IPS DF 19.7 (cell line): ENCODE measurements at places on chromosomes 6 and 20.

DNA sequence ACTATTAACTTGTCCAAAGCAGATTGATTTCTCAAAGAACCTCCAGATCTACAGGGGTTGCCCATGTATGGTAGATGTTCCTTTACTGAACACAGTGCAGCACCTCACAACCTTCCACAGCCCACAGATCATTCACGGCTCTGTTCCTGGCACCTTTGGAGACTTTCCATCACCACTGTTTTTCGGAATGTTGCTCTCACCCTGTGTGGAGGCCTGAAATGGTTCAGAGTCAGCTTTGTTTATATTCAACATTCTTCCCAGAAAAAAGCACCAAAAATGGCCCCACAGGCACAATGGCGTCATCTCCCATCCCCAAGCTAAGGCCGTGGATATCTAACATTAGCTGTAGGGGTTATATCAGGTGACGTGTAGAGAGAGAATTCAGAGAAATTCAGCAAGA lies 74.7 kb downstream of the DHX35 start:
- no peak for DNase-seq

DNA sequence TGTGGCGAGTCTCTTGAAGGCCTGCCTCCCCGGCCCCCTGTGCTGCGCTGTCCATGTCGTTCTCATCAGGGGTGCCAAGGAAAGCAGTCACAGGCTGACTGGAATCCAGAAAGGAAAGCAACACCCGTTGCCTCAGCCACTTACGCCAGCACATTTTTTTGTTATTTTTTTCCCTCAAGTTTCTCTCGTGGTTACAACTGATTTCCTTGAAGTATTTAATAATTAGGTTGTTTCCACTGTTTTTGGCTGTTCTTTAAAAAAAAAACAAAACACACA lies 17.9 kb upstream of the SLC22A1 start:
- DNase-seq = no peak

DNA sequence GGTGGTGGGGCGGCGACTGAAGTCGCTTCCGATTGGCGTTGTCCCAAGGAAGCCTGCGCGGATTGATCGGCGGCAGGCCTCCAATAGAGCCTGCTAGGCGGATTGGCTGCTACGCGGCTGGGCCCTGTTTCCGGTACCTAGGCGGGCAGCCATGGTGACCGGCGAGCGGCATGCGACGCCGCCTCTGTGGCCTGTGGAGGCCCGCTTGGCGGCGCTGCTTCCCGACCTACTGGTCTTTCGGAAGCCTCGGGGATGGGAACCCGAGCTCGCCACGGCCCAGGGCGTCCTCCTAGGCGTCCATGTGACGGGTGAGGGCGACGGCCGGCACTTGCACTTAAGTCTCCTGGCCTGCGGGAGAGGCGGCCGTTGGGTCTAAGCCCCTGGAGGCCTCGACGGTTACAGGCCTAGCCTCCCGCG lies 28.1 kb downstream of the NFYA start:
- DNase-seq = peak; percentile 86

DNA sequence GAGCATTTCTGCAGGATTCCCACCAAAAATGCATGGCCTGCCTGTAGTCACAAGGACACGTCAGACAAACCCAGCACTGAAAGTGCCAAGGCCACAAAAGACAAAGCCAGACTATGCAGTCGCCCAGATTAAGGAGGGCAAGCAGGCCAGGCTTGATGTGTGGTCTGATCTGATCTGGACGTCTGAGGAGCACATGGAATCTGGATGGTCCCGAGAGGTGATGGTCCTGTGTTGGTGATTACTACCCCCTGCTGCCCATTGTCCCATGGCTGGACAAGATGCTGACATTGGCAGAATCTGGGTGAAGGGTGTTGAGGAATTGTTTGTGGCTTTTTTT lies 17.1 kb downstream of the NPEPL1 start:
- no peak for DNase-seq

- no peak for DNase-seq
Measured at GRCh38 chr6:7215131-7215530, 97.9 kb downstream of the SSR1 start.

DNA sequence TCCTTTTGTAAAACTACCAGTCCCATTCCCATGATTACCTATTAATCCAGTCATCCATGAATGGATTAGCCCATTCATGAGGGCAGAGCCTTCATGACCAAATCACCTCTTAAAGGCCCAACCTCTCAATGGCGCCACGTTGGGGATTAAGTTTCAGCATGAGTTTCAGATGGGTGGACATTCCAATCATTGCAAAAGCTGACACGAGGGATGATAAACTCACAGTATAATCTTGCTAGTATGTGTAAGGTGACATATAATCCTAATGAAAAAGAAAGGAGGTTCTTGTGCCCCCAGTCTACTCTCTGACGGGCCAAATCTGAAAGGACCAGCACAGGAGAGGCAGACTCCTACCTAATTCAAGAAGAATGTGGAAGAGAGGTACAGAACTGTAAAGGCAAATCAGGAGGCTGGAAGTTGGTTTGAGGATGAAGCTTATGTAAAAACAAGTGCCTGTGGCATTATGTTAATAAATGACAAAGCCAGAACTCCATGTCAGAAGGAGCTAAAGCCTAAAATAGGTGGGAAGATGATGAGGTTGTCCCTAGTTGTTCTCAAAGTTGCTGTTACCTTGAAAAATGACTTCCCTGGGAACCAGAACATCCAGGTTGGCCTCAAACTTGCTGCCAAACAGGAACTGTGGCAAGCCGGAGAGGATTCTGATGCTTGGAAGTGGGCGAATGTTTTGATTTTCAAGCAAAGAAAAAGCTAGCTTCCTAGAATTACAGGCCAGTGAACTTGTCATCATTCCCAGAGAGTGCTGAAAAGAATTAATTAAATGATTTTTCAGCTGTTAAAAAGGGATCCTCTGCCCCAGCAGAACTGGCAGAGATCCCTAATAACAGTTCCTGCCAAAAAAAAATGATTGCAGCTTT lies 106.5 kb upstream of the TIAM2 start:
- no peak for DNase-seq

DNA sequence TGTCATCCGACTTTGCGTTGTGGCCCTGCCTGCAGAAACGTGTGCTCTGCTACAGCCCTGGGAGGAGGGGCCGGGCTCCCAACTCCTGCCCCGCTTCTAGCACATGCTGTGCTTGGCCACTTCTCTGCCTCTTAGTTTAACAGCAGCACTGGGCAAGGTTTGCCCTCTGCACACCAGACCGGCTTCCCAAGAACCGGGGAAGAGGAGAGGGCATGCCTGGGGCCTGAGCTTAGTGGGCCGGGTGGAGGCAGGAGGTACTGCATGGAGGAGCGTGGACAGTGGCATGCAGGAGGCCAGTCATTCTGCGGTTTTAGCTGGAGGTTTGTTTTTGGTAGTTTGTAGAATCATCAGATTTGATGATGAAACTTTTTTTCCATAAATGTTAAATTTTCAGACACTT lies 45.5 kb downstream of the CEP43 start:
- no peak for DNase-seq

DNA sequence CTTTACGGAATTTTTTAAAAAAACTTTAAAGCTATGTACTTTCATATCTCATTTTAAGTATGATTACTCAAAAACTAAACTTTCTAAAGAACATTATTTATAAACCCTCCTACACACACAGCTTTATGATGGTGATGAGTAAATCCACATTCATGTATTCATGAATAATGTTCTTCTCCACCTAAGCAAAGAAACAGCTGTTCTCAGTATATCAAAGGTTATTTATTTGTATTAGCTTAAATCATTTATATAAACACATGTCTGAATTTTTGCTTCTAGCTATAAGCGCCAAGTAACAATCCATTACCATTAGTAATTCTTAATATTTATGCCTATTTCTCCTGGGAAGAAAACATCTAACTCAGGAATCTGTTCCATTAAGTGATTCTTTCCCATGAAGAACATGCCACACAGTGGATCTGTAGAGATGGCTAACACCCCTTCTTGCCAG lies 63.3 kb downstream of the SMLR1 start:
- DNase-seq = no peak

- no peak for DNase-seq
Measured at GRCh38 chr6:136901212-136901784, 20.8 kb upstream of the SLC35D3 start.

GRCh38 chr6:24255676-24256075 lies 102.2 kb downstream of the DCDC2 start:
- DNase-seq = no peak

- no peak for DNase-seq
Measured at GRCh38 chr6:106114492-106114891, 28.4 kb downstream of the PRDM1 start.

- DNase-seq = no peak
Measured at GRCh38 chr6:118383924-118384323, 164.2 kb upstream of the PLN start.

DNA sequence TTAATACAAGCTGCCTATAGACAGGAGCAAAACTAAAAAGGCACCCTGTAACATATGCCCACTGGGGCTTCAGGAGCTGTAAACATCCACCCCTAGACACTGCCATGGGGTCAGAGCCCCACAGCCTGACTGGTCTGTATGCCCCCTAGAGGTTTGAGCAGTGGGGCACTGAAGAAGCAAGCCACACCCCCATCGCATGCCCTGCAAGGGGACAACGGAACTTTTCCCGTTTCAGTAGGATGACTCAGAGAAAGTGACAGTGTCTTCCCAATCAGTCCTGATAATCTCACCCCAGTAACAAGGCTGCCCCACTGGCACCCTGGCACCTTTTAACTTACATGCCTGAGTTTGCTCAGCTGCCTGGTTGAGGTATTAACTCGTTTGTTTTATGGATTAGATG lies 35.9 kb downstream of the BEND3 start:
- no peak for DNase-seq

- DNase-seq = no peak
Measured at GRCh38 chr20:55678126-55678525, 327.2 kb downstream of the CBLN4 start.

DNA sequence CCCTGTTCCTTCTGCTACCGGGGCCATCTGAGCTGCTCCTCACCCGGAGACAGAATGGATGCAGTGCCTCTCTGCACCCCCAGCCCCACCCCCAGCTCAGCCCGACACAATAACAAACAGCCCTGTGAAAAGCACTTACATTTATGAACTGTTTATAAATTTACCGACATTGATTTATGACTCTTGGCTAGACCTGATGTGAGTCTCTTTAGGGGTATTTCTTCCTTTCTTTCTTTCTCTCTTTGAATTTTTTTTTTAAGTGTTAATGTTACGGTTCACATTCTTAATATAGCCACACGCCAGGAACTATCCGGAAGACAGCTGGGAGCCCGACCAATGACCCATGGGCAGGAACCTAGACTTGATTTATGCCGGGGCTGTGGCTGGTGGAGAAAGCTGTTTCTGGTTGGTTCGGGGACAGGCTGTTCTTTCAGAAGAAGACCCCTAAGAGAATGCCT lies 266.3 kb downstream of the CDC5L start:
- no peak for DNase-seq

DNA sequence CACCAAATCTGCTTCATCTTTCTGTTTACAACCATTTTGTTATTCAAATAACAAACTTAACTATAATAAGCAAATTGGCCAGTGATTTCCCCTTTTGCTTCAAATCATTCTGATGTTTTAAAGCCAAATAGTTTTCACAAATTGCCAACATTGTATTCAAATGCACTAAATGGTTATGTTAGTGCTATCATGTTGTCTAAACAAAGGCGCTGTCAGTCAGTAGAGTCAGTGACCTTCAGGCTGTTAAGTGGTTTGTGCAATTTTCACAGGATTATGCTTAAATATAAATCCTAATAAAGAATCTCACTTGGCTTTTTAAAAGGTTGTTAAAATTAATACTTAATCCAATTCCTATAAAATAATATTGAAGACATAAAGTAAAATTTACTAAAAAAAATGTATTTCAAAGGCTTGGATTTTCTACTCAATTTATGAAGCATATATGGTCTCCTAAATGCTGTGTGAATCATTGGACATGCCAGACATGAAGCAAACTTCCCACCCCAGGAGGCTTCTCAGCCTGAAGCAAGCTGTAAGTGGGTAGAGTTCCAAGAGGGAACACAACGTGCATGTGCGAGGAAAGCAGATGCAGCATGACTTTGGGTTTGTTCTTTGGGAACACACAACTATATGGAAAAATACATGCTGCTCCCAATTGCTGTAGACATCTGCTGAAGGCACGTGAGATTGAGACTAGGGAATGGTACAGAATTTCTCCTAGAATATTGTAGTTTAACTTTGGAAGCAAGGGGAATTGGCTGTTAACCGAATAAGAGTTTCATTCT lies 54.9 kb downstream of the RSPO3 start:
- no peak for DNase-seq

DNA sequence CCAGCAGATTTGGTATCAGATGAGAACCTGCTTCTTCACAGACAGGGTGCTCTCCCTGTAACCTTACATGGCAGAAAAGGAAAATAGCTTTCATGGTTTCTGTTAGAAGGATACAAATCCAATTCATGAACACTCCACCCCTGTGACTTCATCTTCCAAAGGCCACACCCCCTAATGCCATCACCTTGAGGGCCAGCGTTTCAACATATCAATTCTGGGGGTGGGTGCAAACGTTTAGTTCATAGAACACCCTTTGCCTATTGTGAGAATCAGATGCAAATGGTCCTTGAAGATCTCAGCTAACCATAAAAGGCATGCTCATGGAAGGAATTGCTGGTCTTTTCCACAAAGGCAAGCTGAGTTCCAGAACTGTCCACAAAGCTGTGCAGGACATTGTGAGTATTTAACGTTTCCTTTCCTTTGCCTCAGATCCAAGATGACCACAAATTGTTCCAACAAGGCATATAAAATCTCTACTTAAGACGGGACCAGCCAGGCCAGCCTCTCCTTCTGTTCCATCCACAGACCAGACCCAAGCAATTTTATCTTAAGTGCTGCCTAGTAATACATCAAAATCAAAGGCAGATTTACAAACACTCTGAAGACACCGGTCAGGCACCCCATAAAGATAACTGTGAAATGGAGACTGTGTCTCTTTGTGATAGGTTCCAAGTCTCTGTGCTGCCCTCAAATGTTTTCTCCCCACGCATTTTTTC lies 34.7 kb upstream of the SSTR4 start:
- DNase-seq = no peak

DNA sequence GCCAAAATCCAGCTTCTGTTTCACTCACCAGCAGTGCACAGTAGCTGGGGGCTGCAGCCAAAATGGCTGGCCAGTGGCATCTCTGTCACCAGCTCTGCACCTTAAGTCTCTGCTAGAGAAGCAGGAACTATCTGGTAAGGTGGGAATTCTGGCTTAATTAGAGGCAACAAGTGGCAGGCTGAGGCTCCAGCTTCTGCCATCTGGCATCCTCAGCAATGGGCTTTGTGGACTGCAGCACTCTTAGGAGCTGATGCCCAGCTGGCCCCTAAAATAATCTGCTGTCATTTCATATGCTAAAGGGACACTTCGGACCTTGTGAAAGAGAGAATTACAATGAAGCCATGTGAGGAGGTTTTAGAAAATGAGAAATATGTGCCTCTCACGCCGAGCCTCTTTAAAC lies 4.6 kb upstream of the CLDN20 start:
- no peak for DNase-seq

- no peak for DNase-seq
Measured at GRCh38 chr6:161684731-161685475, 411.0 kb upstream of the AGPAT4 start.
